Esophagus squamous epithelium (tissue), 5 donors: ENCODE measurements at places on chromosomes 12 and 14.

DNA sequence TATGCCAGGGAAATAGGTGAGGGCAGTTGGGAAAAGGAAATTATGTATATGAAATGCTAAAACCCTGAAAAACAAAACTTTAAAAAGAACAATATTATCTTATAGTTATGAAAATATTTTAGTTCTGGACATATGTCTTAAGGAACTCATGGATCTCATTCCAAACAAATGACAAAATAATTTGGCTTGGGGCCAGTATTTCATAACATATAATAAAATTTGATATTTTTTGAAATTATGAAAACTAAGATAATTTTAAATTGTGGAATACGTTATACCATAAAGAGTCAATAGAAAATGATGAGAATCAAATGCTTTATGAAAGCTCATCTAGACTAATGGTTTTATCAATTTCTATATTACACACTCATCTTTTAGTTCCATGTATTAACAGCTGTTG is 173.8 kb upstream of the DCN start:
- DNase-seq, result no peak

GRCh38 chr12:117472983-117473382 is 111.6 kb upstream of the NOS1 start:
- DNase-seq, result no peak

DNA sequence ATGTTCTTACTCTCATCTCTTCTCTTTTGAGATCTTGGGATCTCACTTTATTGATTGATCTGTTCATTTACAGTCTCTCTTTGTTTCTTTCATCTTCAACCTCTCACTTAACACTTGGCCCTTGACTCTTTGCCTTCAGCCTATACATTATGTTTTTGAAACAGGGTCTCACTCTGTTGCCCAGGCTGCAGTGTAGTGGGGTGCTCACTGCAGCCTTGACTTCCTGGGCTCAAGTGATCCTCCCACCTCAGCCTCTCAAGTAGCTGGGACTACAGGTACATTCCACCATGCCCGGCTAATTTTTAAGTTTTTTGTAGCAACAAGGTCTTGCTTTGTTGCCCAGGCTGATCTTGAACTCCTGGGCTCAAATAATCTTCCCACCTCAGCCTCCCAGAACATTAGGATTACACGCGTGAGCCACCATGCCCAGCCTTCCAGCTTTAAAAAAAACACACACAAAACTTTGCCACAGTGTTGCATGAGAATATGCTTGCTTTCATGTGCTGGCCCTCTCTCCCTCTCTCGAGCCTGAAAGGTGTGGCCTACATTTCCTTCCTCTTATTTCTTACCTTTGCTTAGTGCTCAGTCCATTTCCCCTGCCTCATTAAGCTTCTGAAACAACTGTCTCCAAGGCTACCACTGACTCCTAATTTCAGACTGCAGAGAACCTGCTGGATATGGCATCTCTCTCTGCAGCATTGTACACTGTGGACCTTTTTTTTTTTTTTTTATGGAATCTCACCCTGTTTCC is 9.9 kb downstream of the DIP2B start:
- no peak for DNase-seq

DNA sequence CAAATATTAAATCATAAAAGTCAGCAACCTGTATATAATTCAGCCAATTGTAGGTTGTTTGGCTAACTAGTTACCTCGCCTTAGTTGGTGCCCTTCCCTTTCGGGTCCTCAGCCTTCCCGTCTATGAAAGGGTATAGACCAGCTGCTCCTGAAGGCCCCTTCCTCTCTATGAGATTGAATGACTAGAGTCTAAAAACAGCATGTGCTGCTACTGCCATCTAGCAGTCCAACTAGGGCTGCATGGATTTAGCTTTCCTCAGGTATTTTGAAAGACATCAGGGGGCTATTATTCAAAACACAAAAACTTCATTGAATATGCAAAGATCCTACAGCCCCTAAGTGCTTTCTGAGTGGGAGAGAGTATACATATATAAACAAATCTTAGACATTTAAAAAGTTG is 37.0 kb upstream of the TMEM263 start:
- no peak for DNase-seq

DNA sequence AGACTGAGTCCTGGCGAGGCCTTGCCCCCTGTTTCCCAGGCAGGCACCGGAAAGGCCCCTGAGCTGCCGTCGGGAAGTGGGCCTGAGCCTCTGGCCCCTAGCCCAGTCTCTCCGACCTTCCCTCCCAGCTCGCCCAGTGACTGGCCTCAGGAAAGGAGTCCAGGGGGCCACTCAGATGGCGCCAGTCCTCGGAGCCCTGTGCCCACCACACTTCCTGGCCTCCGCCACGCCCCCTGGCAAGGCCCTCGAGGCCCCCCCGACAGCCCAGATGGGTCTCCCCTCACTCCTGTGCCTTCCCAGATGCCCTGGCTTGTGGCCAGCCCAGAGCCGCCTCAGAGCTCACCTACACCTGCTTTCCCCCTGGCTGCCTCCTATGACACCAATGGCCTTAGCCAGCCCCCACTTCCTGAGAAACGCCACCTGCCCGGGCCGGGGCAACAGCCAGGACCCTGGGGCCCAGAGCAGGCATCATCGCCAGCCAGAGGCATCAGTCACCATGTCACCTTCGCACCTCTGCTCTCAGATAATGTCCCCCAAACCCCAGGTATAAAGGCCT is 10.9 kb downstream of the TNS2 start:
- DNase-seq, result no peak

DNA sequence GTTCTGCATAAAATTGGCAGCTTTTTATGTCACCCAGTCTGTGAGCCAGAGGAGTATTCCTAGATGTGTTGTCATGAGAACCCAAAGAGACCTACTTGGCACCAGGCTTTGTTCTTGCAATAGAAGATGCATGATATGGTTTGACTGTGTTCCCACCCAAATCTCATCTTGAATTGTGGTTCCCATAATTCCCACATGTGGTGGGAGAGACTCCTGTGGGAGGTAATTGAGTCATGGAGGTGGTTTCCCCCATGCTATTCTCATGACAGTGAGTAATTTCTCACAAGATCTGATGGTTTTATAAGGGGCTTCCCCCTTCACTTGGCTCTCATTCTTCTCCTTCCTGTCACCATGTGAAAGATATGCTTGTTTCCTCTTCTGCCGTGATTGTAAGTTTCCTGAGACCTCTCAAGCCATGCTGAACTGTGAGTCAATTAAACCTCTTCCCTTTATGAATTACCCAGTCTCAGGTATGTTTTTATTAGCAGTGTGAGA is 572.0 kb upstream of the ATP2B1 start:
- DNase-seq, result no peak

GRCh38 chr12:58608711-58609110 is 311.6 kb downstream of the LRIG3 start:
- no peak for DNase-seq

DNA sequence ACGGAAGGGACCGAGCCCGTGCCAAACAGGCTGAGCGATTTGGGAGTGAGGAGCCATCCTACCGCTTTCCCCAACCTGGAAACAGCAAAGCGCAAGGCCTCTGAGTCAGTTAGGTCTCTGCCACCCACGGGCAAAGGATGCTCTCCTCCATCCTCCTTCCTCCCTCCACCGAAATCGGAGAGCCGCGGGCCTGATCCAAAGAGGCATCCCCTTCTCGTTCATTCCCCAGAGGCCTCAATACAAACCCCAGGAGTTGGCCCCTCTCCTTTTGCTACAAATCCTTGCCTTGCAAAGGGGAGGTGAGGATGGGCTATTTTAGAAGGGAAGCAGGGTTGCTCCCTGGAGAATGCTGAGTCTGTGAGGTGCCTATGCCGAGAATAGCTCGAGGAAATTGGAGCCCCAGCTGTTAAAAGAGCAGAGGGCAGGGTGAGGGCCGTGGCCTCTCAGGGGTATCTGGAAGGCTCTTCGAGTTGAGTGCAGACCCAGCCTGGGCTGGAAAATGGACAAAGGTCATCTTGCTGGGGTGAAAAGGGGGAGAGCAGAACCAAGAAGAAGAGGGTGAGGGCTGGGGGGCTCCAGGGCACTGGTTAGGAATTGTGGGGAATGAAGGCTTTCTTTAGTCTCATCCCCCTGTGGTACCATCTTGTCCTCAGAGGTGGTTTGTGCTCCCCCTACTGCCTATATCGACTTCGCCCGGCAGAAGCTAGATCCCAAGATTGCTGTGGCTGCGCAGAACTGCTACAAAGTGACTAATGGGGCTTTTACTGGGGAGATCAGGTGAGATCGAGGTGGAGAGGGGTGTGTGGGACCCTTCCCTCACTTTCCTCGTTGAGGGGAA is 1.1 kb downstream of the TPI1 start:
- no peak for DNase-seq
